ENCODE measurements at places on chromosomes 4 and X.
A peak's percentile ranks its signal among the peaks of the same experiment; 100 is the strongest.

DNA sequence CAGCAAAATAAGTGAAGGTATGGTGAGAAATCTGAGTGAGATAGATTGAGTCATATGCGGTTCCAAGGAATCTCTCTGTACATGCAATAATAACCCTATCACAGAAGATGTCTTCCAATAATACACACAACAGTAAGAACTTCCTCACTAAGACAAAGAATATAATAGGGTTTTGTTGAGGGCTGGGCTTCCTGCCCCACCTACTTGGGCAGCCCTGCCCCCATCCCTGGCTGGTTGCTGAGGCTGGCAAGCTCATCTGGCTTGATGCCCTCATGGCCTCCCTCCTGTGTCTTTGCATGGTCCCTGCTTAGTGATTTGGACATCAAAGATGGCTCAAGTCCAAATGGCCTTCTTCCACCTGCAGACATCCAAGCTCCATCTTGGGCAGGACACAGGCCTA is 2.7 kb downstream of the GEMIN8 start:
- peak; percentile 42 for DNase-seq

- DNase-seq = no peak
These were observed 1.8 kb downstream of the NOP14 start for GRCh38 chr4:2961421-2961810.

GRCh38 chr4:30811296-30811695 is 91.1 kb downstream of the PCDH7 start:
- DNase-seq = no peak

- DNase-seq = peak; percentile 61
These were observed 6.6 kb downstream of the GUCY2F start for GRCh38 chrX:109475174-109475891.

DNA sequence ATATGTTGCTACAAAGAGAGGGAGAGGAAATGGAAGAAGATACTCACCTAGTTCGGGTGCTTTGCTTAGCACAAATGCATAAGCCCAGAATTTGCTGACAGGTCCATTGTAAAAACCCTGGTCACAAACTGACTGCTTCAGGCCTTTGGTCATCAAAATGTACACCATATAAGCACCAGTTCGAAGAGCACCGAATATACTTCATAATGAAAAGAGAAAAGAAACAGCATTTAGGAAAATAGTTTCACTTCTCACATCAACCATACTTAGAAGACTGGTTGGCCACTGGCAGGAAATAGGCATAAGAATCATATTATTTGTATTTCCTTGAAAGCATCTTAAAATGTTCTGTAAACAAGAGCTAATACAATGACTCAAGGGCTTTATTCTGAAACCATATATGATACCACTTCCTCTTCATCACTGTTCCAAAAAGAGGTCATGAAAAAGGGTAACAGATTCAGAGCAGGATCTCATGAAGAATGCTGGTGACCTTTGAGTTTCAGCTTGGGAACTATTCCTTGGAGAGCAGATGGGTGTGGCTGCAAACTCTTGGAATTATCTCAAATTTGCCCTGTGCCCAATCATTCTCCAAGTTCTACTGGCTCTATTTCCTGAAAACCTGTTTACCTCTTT is 138.7 kb downstream of the ELOVL6 start:
- peak; percentile 26 for DNase-seq

GRCh38 chrX:77675986-77676385 is 110.0 kb downstream of the ATRX start:
- no peak for DNase-seq

DNA sequence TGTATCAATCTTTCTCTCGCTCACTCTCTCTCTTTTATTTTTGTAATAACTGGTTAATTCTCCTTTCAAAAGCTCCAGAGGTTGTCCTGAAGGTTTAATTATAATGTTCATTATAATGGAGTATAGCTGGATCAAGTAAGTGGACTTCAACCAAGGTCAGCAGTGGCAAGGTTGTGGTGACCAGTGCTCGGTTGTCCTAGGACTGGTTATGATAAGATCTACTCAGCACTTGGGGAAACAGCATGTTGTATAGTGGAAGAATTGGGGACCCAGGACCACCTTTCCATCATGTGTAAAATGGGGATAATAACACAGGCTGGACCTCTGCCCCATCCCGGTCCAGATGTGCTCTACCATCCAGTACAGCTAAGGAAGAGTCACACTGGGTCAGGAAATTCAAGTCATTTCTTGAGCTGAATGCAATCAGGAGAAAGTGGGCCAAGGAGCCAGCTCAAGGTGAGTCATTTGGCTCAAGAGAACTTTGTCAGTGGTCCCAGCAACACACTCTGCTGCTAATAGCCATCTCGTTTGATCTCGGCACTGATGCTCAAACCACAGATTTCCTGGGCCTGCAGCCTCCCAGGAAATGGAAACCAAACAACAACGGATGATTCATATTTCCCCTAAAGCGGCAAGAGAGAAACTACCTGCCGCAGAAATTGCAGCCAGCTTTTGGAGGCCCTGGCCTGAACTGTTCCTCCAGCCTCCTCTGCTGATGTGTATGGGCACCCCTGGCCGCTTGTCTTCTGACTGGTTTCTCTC is 123.6 kb upstream of the RBPJ start:
- peak; percentile 89 for DNase-seq

- DNase-seq = no peak
These were observed 28.6 kb upstream of the FAM193A start for GRCh38 chr4:2507855-2508254.

DNA sequence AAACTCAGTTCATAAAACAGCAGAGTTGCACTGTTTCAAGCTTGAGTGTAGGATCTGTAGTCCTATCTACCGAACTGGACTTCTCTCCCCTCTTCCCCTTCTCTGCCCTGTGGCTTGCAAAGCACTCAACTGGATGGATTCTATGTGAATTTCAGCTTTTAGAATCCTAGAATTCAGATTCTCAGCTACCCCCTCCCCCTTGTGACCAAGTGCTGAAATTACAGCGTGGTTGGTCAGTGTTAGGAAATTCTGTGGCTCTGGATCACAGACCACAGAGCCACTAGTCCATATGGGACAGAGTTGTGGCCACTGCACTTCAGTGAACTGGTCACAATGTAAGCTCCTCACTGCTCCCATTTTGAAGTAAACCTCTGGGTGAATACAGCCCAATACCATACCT is 64.6 kb upstream of the TRPC5 start:
- peak; percentile 0 for DNase-seq

- DNase-seq = no peak
These were observed 113.1 kb upstream of the NEIL3 start for GRCh38 chr4:177196615-177197014.

GRCh38 chr4:53618321-53618720 is 27.0 kb upstream of the LNX1 start:
- no peak for DNase-seq

- no peak for DNase-seq
These were observed 284.1 kb downstream of the ANTXR2 start for GRCh38 chr4:79788884-79789283.

- DNase-seq = no peak
These were observed 56.7 kb downstream of the SPINK2 start for GRCh38 chr4:56764775-56765174.

- DNase-seq = peak; percentile 91
These were observed 313.6 kb upstream of the DDX53 start for GRCh38 chrX:22686138-22686541.

DNA sequence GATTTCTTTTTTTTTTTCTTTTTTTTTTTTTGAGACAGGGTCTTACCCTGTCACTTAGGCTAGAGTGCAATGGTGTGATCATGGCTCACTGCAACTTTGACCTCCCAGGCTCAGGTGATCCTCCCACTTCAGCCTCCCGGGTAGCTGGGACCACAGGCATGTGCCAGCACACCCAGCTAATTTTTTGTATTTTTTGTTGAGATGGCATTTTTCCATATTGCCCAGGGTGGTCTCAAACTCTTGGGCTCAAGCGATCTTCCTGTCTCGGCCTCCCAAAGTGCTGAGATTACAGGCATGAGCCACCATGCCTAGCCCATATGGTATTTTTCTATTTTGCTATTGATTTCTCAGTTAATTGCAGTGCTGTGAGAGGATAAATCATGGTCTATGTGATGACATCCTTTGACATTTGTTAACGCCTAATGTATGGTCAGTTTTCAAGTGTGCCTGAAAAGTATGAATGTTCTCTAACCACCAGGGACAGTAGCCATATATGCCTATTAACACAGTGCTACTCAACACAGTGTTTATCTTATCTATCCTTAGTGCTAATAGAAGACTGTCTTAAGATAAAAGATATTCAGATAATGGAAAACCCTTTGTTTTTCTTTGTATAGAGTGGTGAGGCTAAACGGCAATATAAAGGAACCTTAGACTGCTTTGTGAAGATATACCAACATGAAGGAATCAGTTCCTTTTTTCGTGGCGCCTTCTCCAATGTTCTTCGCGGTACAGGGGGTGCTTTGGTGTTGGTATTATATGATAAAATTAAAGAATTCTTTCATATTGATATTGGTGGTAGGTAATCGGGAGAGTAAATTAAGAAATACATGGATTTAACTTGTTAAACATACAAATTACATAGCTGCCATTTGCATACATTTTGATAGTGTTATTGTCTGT is 9.1 kb upstream of the HSPA4L start:
- no peak for DNase-seq

DNA sequence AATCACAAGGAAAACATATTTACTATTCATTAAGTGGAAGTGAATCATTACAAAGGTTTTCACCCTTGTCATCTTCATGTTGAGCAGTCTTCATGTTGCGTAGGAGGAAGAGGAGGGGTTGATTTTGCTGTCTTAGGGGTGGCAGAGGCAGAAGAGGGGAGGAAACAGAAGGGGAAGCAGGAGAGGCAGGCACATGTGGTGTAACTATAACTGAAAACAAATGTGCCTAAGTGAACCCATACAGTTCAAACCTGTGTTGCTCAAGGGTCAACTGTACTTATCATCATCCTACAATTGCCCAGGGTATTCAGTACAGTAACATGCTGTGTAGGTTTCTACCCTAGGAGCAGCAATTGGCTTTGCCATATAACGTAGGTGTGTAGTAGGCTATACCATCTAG is 47.2 kb downstream of the SYNPO2 start:
- no peak for DNase-seq

DNA sequence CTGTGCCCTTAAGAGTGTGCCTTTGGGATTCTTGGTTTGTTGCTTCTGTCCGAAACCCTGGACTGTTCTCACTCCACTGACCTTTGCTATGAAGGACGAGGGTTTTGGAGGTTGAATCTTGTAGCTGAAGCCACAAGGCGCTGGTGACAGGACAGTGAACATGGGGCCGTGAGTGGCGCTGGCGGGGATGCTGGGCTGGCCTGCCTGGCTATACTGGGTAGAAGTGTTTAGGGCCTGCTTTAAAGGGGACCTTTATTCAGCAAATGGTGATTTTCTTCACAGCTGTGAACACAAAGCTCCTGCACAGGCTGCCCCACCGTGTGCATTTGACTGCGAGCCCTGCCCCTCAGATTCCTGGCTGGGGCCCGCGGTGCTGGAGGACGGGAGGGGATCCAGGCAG is 27.1 kb upstream of the TADA2B start:
- DNase-seq = no peak

GRCh38 chr4:1478766-1479355 is 72.6 kb upstream of the NKX1-1 start:
- no peak for DNase-seq

- no peak for DNase-seq
These were observed 92.2 kb upstream of the MAML3 start for GRCh38 chr4:140246216-140246615.

GRCh38 chr4:128711361-128711760 is 98.1 kb upstream of the JADE1 start:
- no peak for DNase-seq

DNA sequence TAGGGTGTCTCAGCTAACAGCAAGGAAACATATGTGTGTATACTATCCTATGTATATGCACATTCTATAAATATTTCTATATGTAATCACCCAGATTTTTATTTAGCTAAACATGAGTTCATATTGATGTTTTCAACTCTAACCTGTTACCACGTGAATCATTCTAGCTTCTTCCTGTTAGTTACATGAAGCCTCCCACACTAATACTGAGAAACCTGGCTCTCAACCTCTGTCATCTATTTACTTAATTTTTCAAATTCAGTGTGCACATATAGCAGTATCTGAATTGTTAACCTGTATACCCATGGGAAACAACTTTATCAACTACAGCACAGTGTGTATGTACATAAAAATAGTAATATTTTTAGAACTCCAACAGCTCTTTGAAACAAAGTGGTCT is 57.3 kb downstream of the KLF8 start:
- DNase-seq = no peak

DNA sequence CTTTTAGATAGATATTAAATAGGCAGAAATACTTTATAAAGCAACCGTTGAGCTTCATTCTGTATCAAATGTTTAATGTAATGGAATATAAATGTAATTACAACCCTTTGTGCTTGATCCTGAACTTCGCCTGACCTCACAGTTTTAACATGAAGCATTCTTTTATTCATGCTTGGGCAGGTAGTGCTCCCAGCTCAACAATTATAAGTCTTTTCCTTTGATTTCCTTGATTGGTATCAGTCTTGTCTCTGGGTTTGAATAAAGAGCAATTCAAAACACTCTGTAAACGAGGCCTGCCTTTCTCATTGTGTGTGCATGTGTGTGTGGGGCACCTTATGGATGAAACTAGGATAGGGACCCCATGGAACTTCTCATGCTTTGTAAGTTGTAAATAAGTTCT is 6.8 kb downstream of the METAP1 start:
- DNase-seq = no peak

- DNase-seq = peak; percentile 57
These were observed 798.7 kb downstream of the PCDH7 start for GRCh38 chr4:31518796-31519250.

- DNase-seq = peak; percentile 18
These were observed 19.8 kb upstream of the TMLHE start for GRCh38 chrX:155632431-155633100.

- DNase-seq = peak; percentile 42
These were observed 56.1 kb downstream of the SLC10A7 start for GRCh38 chr4:146465628-146466027.

DNA sequence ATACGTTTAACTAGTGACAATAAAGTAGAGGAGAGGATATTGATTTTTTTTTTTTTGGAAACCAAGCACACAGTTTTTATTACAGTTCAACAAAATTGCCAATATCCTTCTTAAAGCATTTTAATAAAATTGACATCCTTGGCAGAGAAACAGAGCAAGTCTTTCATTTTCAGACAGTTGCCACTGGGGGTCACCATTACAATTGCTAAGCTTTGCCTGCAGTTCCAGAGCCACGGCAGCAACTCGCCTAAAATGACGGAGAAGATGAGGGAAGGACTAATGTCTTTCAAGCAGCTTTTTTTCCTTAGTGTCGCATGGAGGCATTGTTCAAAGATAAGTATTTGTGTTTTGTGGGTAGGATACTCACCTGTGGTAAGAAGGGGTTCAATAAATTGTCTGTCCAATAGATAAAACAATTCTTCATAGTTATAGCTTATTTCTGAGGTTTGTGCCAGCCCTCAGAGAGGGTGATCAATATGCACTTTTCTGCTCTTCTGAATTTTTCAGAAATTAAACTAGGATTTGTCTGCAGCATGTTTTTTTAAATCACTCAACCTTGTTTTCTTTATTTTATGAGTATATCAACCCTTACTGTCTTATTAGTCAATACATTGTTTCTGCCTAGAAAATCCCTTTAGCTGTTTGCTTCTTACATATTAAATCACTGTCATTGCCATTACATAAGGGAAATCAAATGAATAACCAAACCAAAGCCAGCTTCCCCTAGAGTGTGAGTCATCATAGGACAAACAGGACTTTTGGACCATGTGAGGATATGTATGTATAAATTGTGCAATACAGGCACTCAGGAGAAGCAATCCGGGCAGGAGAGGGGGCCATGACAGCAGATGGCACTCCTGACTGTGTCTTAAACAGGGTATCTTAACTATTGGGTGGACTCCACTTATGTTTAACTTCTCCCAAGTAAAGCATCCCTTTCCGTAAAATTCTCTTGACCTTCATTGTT is 508.1 kb upstream of the ARX start:
- DNase-seq = peak; percentile 63

GRCh38 chr4:16025268-16025667 is 58.6 kb downstream of the PROM1 start:
- DNase-seq = no peak

All from choroid plexus epithelial cell (primary cell).